Panc1 (cell line): ENCODE measurements at places on chromosomes 3 and 15. TPM values are rescaled to one million over a fixed set of nuclear protein-coding genes. Genes with fewer than 3 reads are reported as not detected.

- no peak for DNase-seq
These were observed 16.9 kb downstream of the TIGIT start for GRCh38 chr3:114310695-114311094.

GRCh38 chr15:69657626-69658025, 205.0 kb downstream of the RPLP1 start:
- no peak for DNase-seq

DNA sequence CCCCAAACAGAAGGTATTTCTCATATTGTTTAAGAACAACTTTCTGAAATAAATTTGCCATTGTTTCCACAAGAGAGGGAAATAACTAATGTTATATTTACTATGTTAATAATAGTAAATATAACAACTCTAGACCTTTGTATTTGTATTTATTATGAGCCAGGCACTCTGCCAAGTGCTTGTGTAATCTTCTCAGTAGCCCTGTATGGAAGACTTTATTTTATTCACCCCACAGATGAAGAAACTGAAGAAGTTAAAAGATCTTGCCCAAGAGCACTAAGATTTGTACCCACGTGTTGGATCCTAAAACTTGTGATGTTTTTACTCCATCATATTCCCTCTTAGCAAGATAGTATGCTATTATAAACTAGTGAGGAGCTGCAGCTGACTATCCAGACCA, 12.0 kb upstream of the GNB4 start:
- DNase-seq, result no peak

DNA sequence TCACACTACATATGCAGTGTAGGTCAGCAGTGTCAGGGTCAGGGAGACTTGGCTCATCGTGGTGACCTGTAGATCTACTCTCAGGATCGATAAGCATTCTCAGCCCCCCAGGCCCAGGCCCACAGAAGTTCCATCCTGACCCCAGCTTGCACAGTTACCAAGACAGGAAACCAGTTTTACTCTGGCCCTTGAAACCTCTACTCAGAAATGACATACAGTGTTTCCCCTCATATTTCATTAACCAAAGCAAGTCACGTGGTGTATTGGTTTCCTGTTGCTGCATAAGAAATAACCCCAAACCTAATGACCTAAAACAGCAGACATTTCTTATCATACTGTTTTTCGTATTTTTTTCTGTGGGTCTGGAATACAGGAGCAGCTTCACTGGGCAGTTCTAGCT, 242.2 kb downstream of the SLCO3A1 start:
- no peak for DNase-seq

GRCh38 chr3:155640098-155640497, 104.8 kb downstream of the PLCH1 start:
- no peak for DNase-seq

DNA sequence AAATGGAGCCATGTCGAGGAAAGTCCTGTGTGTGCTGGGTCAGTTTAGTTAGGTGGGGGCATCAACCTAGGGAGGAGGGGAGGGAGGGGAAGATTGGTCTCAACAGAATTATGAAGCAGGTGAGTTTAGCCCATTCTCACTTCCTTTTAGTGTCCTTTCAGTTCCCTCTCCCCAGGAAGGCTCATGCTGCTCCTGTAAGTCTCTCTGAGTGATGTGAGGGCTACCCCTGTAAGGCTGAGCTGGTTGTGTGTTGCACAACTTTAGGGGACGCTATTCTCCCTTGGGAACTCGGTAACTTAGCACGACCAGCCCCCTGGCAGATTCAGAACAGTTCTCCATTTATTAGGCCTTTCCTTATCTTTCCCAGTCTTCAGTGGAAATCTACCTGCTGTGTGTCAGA, 21.2 kb downstream of the IL5RA start:
- DNase-seq, result no peak

DNA sequence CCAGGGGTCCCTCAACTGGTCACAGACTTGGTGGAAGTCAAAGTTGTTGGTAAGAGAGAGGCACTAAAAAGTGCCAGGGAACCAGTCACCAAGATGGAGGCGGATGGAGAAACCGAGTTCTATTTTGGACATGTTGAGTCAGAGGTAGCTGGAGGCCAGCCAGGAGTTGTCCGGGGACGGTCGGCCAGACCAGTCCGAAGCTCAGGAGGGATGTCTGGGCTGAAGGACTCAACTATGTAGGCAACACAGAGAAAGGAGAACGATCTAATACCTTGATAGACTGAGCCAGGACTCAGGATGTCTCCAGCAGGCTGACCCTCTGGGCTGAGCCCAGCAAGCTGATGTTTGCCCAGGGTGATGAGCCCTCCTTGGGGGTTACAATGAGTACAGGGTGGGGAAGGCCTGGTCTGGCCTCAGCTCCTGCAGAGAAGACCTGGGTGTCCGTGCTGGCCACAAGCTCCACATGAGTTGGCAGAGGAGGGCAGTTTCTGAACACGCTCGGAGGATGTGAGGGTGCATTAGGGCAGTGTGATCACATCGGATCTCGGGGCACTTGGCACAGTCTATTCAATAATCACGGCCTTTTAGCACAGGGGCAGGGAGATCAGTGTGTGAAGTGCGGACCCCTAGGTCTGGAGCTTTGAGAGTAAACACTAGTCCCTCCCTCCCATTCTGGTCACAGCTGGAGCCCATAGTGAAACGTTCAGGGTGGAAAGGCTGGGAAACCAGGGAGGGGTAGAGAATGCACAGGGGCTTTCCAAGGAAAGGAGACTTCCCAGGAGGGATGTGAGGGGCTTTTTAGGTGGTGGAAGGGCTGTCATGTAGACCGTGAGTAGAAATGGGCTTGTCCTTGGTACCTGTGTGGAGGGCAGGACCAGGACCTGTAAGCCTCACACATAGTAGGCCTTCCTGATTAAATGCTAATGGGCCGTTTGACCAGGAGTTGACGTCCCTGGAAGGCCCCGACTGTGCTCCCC, 111.9 kb downstream of the ETFA start:
- DNase-seq, result no peak

- DNase-seq, result no peak
These were observed 205.5 kb downstream of the MECOM start for GRCh38 chr3:169457807-169458697.

- DNase-seq, result peak; percentile 12
These were observed 347.7 kb downstream of the ZBBX start for GRCh38 chr3:167032267-167032876.

- DNase-seq, result no peak
These were observed 936.6 kb downstream of the ZPLD1 start for GRCh38 chr3:103371411-103371810.

DNA sequence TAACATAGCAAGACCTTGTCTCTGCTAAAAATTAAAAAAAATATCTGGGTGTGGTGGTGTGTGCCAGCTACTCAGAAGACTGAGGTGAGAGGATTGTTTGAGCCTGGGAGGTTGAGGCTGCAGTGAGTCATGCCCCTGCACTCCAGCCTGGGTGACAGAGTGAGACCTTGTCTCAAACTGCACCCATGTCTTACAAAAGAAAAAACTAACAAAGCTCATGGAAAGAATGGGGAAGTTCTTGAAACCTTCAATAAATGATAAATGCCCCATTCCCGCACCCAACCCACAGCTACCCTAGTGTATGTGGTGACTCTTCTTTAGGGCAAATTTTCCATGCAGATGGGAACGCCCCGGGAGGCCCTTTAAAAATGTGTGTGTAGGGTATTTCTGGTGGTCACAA, 28.3 kb downstream of the RPLP1 start:
- no peak for DNase-seq

- no peak for DNase-seq
These were observed 548.5 kb downstream of the OCA2 start for GRCh38 chr15:27550635-27551034.

GRCh38 chr3:31714495-31715280, 182.0 kb downstream of the STT3B start:
- DNase-seq, result no peak

GRCh38 chr3:135106445-135106844, 311.4 kb downstream of the EPHB1 start:
- DNase-seq, result no peak

- no peak for DNase-seq
These were observed 27.1 kb upstream of the GPR156 start for GRCh38 chr3:120311863-120312794.

DNA sequence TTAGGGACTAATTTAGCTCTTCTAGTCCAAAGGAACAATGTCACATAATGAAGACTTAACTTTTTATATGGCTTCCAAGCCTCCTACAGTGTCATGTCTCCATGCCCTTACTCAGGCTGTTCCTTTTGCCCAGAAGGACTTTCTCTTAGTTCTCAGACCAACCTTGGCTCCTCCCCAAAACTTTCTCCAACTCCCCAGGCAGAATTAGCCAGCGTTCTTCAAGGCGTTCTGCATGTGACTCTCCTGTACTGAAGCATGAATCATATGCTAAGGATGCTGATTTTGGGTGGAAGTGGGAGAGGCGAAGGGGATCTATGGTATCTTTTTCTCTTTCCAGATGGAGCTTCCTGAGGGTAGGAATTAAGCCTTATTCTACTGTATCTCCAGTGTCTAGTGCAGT, 335.1 kb upstream of the ICE2 start:
- no peak for DNase-seq

GRCh38 chr3:45890405-45890804, 4.1 kb downstream of the CCR9 start:
- DNase-seq, result no peak

DNA sequence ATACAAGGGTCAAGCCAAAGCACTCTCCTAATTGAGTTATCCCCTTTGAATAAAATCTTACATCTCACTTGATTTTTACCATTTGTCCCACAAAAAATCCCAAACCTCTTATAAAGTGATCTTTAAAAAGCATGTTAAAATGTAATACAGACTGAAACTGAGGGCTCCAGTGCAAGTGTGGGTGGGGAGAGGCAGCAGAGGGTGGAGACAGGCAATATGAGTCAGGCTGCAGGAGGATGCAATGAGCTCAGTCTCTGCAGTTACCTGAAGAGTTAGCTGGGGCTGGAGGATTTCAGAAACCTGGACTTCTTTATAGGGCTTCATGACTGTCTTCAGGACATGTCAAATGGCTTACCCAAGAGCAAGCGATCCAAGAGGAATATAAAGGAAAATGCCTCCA, 14.2 kb upstream of the COLQ start:
- DNase-seq, result no peak

Gene P2RY1
- 0.08 TPM for total RNA-seq

Gene VWA5B2
- total RNA-seq, result 0.28 TPM

Gene LRRIQ4
- not detected for total RNA-seq

Gene CACNA2D3
- 0.41 TPM for total RNA-seq

Gene GOLGA8N
- total RNA-seq, result 4.1 TPM

Gene ZBBX
- total RNA-seq, result not detected

Gene NPAP1
- not detected for total RNA-seq

Gene DOCK3
- total RNA-seq, result 0.21 TPM
